ENCODE measurements at places on chromosomes 11 and 22.

GRCh38 chr22:45932071-45932470 lies 44.9 kb downstream of the WNT7B start:
- DNase-seq = no peak

GRCh38 chr22:39204216-39204615 lies 40.6 kb downstream of the PDGFB start:
- no peak for DNase-seq

- no peak for DNase-seq
These were observed 114.1 kb downstream of the RAB38 start for GRCh38 chr11:88061111-88061510.

DNA sequence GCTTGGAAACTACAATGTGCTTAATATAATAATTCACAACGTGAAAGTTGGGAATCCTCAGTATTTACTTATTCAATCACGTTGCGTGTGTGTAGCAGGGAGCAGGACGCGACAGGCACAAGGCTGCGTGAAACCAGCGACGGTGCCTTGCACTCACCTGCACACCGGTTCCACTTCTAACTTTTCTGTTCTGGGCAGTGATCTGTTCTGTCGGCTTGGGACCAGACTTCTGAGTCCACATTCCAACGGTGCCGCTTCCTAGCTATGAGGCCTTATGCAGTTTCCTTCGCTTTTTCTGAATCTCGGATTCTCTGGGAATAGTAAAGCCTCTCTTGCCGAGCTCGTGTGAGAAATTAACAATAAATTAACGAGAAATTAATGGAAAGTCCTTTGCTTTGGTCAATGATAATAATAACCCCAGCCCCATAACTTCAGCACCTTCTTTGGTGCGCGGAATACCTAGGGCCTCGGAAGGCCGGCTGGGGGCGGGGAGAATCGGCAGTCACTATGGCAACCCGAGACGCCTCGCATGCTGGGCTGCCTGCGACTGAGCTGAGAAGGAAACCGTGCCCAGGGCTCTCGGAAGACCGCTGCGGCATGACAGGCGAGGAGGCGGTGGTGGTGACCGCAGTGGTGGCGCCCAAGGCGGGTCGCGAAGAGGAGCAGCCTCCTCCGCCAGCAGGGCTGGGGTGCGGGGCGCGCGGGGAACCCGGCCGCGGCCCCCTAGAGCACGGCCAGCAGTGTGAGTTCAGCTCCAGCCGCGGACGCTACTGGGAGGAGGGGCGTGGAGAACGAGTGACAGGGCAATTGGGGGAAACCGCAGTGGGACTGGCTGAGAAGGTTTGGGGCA lies at the start of gene C11orf97:
Gene C11orf97 (plus strand): TSS at position 530 of the 850 bp plus-strand sequence. CDS start 68 bp downstream, at position 598.
- no peak for DNase-seq

- no peak for DNase-seq
These were observed 21.4 kb downstream of the MRPL23 start for GRCh38 chr11:1968454-1969002.

- DNase-seq = no peak
These were observed 12.3 kb downstream of the IFT27 start for GRCh38 chr22:36763576-36763975.

DNA sequence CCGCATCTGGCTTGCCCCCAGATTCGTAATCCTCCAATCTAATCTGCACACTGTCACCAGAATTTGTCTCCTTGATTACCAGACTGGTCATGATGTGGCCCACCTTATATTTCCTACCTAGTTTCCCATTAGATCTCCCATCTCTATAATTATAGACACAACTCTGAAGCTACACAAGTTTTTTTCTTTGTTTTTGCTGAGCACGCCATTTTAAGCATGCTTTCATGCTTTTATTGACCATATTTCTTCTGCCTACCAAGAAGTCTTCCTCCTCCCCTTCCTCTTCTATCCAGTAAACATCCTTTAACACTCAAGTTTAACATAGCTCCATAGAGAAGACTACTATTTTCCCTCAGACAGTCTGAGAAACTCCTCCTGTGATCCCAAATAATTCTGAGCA lies 24.3 kb upstream of the DEPDC7 start:
- no peak for DNase-seq

DNA sequence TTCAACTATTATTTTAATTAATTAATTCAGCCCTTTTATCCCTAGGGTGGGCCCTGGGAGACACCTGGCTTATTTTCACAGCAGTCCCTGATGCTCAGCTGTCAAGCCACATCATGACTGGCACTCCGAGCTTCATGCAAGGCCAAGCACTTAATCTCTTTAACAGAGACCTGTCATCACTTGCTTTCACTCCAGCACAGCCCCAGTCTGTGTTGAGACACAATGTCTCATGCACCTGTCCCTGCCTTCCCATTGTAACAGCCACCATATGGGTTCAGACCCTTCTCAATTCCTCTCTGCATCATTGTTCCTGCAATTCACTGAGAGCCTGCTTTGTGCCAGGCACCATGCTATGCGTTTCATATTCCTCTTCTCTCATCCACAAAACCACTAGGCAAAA lies 222.2 kb upstream of the TENM4 start:
- no peak for DNase-seq

DNA sequence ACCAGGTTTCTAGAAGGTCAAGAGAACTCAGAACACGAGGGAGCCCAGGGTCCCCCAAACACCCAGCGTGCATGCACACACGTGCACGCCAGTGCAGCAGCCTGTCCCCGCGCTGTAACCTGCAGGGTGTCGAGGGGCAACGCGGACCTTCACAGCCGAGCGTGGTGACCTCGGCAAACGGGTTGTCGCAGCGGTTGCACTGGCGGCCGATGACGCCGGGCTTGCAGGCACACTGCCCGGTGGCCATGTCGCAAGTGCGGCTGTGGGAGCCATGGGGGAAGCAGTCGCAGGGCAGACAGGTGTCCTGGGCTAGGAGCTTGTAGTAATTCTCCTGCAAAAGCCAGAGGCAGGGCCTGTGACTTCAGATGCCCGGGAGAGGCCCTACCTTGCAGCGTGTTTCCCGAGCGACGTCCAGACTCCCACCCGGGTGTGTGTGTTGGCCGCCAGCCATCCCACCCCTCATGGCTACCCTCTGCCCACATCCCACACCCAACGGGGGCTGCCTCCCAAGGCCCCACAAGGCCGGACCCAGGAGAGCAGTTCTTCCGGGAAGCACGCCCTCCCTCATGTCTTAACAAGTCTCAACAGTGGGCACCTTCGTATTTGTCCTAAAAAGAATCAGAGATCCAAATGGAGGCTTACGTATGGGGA lies 56.1 kb downstream of the TRMU start:
- DNase-seq = no peak
